Sciatic nerve (tissue), 2 donors: ENCODE measurements at places on chromosomes 4 and X. TPM values are rescaled to one million over a fixed set of nuclear protein-coding genes. Genes with fewer than 3 reads are reported as not detected.
A peak's percentile ranks its signal among the peaks of the same experiment; 100 is the strongest.

BMPR1B gene
- total RNA-seq, result 39.9 TPM

TRIM2 gene
- 60.9 TPM for total RNA-seq

- DNase-seq, result no peak
Measured at GRCh38 chr4:40114206-40114605, 57.6 kb downstream of the N4BP2 start.

GRCh38 chr4:168731006-168731636 is 234.3 kb downstream of the PALLD start:
- DNase-seq, result no peak

- no peak for DNase-seq
Measured at GRCh38 chrX:143461606-143462005, 55.7 kb downstream of the SPANXN3 start.

DNA sequence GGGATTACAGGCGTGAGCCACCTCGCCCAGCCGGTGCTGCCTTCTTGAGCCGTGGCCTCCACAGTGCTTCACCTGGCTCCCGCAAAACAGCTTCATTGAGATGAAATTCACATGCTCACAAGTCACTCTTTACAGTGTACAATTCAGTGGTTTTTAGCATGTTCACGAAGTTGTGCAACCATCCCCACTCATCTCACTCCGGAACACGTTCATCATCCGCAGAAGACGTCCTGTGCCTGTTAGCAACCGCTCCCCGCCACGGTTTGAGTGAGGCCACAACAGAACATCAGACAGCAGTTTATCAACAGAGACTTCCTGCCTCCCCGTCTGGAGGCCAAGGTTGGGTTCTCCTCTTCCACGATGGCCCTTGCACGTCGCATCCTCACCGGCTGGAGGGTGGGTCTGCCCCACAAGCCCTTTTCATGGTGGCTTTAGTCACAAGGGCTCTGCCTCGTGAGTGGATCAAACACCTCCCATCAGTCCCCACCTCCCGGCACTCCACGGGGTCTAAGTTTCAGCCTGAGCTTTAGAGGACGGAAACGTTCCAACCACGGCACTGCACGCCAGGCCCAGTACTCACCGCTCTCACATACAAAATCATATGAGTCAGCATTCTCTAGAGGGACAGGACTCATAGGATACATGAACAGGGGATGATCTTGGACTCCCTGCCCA is 29.6 kb upstream of the SPON2 start:
- peak; percentile 60 for DNase-seq

- no peak for DNase-seq
Measured at GRCh38 chr4:170090352-170091052, 746 bp upstream of the AADAT start.
